ENCODE measurements at places on chromosomes 3 and 15.

- no peak for DNase-seq
These were observed 43.1 kb downstream of the THRB start for GRCh38 chr3:24451461-24452099.

DNA sequence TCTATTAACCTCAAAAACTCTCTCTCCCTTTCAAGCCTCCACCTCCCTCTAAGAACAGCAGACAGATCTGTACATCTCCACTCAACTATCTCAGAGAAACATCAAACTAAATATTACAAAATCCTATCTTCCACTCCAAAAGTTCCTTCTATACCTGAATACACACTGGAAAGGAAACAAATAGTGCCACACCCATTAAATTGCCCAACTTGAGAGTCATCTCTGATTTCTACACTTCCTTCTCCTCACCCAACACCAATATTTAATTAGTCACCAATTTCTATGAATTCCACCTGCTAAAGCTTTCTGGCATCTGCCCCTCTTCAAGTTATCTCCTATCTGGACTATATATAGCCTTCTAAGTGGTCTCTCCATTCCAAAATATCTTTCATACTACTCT is 65.8 kb downstream of the PEAK1 start:
- DNase-seq: no peak

- DNase-seq: no peak
These were observed 9.1 kb upstream of the PLSCR4 start for GRCh38 chr3:146259880-146260589.

- DNase-seq: no peak
These were observed 21.4 kb downstream of the SNX4 start for GRCh38 chr3:125498630-125499029.

DNA sequence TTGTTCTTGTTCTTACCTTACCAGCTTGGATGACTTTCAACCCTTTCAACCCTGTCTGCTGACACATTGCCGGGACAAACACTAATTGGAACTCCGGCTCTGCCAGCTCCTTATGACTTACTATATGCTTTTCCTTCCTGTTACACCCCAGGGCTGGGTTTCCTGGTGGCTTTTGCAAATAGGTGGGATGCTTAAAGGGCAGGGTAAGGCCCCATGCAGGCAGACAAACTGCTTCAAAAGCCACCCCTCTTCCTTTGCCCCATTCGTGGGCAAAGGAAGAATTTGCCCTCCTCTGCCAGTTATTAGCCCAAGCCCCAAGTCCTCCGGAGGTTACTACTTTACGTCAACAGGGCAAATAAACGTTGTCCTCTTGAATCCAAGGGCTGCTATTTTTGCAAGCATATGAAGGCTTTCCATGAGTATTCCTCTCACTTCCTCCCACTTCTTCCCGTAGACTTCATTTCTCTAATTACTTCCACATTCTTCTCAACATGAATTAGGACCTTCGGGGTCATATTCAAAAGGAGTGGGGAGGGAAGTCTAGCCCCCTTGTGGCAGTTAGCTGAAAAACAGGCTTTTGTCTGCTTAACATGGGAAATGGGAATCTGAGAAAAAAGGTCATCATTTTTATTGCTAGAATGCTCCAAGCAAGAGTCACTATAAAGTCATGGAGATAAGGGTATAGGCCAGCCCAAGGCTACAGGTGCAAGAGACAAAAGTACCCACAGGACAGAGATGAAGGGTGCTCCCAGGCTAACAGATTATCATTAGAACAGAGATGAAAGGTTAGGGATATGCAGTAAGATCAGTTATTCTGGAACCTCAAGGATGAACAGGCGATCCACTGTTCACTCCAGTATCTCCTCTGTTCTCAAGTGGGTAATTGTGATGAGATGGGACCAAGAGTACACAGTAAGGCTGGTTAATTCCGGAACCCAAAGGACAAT is 56.3 kb upstream of the FSTL1 start:
- DNase-seq: no peak

DNA sequence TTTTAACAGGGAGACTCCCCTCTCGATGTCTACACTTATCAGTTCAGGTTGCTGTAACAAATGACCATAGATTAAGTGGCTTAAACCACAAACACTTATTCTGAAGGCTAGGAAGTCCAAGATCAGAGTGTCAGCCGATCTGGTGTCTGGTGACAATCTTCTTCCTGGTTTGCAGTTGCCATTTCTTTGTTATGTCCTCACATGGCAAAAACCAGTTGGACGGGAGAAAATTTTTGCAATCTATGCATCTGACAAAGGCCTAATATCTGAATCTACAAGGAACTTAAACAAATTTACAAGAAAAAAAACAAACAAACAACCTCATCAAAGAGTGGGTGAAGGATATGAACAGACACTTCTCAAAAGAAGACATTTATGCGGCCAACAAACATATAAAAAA is 116.9 kb upstream of the FOXB1 start:
- DNase-seq: no peak

- no peak for DNase-seq
These were observed 60.5 kb upstream of the KLF13 start for GRCh38 chr15:31265871-31266711.
